ENCODE measurements at places on chromosomes 5 and 9. TPM values are rescaled to one million over a fixed set of nuclear protein-coding genes. Genes with fewer than 3 reads are reported as not detected.

GRCh38 chr5:102040326-102040725 is 255.8 kb downstream of the SLCO4C1 start:
- H3K4me3 ChIP-seq, result no peak overlapping the region
- H3K4me1 ChIP-seq, result no peaks in the 10 kb centered on the region
- DNase-seq, result no peak
- no peaks in the 10 kb centered on the region for H3K36me3 ChIP-seq
- no peak overlapping the region for H3K27ac ChIP-seq

DNA sequence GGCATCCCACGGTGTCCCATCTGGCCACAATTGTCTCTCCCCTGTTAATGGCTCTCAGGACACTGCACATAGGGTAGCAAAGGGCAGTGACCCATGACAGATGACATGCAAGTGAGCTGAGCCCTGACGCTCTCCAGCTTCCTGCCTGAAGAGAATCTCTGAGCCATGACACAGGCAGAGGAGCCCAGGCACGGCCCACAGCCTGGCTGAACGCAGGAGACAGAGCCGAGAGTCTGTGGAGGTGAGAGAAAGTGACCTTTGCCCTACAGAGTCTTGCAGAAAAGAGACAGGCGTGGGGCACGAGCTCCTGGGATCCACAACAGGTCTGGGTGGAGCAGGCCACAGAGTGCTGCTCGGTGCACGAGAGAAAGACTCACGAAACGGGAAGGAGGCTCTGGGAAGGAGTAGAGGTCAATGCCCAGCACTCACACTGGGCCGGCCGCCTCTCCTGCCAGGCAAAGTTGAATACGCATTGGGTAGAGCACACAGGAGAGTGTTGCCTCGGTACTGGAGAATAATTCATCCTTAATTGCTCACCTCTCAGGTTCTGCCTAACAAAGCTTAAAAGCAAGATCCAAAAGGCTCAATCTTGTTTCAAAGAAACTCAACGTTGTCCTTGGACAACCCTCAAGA is 90.3 kb downstream of the MRPL36 start:
- H3K4me3 ChIP-seq, result no peak overlapping the region
- DNase-seq, result no peak
- H3K4me1 ChIP-seq, result no peaks in the 10 kb centered on the region
- H3K27ac ChIP-seq, result no peak overlapping the region
- H3K27me3 ChIP-seq, result no peaks in the 10 kb centered on the region
- H3K36me3 ChIP-seq, result no peaks in the 10 kb centered on the region

DNA sequence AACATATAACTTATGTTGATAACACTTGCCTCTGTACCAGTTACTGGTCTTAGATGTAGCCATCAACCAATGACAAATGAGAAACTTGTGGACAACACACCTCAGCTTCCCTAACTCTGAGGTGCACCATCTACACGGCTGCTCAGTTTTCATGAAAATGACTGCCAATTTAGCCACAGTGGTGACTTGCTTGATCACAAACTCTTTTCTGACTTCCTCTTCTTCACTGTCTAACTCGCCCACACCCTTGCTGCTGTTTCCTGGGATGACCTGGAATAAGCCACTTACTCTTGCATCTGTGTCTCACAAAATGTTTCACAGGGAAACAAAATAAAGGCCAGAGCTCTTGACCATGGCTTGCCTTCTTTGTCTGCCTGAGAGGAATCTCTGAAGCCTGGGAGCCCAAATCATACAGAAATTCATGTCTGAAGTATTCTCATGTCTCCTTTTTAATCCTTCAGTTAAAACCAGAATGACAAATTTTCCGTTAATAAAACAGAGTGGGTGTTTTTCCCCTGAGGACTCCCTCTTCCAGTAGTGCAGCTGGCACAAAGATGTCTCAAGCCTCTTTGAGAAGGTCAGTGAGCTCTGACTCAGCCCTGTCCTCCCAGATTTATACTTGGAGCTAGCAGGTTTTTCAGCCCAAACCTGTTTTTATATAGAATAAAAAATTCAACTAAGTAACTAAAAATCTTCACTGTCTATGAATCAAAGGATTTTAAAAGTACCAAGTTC is 126.5 kb upstream of the PAM start:
- no peaks in the 10 kb centered on the region for H3K27me3 ChIP-seq
- no peak overlapping the region for H3K4me3 ChIP-seq
- DNase-seq, result no peak
- no peaks in the 10 kb centered on the region for H3K36me3 ChIP-seq

The LURAP1L gene
- 20.2 TPM for total RNA-seq

DNA sequence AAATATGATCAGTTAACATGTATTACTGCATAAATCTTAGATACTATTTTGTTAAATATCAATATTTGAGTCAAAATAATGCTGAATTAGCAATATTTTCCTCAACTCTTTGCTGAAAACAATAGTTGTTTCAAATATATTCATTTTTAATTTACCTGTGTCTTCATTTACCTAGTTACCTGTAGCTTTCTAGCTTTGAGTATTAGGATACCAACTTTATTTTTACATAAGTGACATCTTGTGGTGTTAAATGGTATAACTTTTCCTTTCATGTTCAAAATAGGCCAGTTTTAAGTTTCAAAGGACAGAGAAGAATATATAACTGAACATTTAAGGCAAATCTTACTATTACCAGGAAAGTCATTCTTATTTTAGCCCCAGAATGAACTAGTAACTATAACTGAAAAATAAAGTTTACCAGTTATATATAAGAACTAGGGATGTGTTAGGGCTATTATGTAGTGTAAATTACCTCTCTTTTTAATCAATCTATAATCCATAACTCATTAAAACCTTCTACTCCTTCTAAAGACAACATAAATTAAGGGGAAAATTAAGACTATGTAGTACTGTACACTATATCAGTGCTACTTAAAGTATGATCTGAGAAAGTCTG is 25.3 kb downstream of the AP3B1 start:
- H3K4me1 ChIP-seq, result peaks cover 11% of the 10 kb centered on the region
- no peaks in the 10 kb centered on the region for H3K27me3 ChIP-seq
- DNase-seq, result no peak
- H3K4me3 ChIP-seq, result no peak overlapping the region
- H3K27ac ChIP-seq, result no peak overlapping the region
- H3K36me3 ChIP-seq, result no peaks in the 10 kb centered on the region

DNA sequence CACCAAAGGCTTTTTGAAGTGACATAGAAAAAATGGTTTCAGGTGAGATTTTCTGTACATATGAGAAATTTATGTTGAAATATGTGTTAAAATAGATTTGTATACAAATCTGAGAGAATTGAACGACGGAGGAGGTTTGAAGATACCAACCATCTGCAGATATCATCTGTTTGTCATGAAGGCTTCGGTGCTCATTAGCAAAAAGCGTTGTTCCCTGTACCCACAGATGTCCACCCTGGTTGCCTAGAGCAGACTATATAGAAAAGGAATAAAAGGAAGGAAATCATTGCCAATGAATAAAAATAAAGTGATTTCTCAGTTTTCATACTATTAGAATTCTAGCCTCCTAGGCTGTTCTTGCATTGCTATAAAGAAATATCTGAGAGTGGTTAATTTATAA is 2262.8 kb upstream of the ACO1 start:
- no peaks in the 10 kb centered on the region for H3K27me3 ChIP-seq
- no peak for DNase-seq
- H3K27ac ChIP-seq, result no peak overlapping the region
- no peak overlapping the region for H3K4me3 ChIP-seq

Data from body of pancreas (tissue), 4 donors.